Sciatic nerve (tissue), 2 donors: ENCODE measurements at places on chromosomes 12 and 14.

GRCh38 chr14:22522466-22522957 is 66.5 kb downstream of the DAD1 start:
- no peak for DNase-seq

GRCh38 chr12:72296389-72296788 is 24.2 kb downstream of the TRHDE start:
- DNase-seq = no peak

GRCh38 chr12:119071176-119071575 is 89.8 kb downstream of the SRRM4 start:
- no peak for DNase-seq

DNA sequence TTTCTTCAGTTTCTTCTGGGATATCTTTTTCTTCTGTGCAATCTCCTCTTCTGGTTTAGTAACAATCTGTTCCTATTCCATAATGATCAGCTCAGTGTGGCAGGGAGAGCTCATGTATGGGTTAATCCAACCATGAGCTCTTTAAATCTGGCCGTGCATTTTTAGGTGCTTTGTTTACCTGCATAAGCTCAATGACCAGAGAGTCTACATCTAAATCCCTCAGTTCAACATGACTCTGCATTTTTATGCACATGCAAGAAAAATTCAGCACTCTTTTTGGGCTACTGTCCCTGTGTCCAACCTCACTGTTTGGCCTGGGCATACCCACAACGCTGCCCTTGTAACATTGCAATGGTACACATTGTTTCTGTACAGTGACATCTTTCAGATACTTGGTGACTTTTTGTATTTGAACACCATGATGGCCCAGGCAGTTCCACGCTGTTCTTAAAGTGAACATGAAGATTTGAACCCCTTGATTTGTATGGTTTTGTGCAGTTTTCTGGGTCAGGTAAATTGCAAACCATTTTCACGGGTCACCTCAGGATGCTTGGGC is 243.3 kb upstream of the SRRM4 start:
- DNase-seq = no peak

DNA sequence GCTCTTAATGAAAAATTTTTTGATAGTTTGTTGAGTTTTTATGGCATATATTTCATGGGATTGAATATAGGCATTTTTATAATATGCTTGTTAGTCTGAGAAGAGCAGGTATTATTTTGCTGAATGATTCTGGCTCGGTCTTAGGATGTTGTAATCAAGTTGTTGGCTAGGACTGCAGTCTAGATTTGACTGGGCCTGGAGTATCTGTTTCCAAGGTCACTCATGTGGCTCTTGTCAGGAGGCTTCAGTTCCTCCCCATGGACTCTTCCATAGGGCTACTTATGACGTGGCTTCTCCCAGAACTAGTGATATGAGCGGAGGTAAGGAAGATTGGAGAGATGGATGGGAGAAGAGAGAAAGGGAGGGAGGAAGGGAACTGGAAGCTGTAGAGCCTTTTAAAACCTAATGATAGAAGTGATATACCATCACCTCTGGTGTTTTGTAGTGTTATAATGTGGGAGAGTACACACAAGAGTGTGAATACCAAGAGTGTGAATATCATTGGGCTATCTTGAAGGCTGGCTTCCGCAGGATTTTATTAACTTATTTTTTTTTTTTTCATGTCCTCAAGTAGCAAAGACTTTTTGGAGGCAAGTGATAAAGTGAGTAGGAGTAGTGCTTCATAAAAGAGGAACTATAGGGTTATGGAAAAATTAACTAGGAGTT is 4.4 kb downstream of the MNAT1 start:
- DNase-seq = no peak

GRCh38 chr12:109160873-109161272 is 44.5 kb downstream of the ACACB start:
- DNase-seq = no peak

DNA sequence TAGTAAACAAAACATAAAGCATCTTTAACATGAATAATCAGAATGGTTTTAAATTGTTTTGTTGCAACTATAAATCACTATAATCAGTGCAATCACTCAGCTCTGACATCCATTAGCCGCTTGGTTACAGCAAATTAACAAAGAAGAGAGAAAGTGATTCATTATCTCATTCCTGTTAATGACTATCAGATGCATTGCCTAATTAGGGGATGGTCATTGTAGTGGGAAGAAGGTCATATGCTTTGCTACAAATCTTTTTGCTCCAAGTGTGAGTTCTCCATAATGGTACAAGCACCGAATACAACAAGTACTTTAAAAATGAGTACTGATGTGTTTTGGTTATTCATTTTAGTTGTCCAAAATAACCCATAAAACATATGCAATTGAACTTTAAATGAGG is 272.0 kb downstream of the AKAP6 start:
- no peak for DNase-seq
